Activated CD4-positive, alpha-beta T cell treated with anti-CD3 and anti-CD28 coated beads, Interleukin-2, amount 10 ng/mL, durations not matched to agents 24 days and 14 days (primary cell): ENCODE measurements at places on chromosomes 11 and 22. TPM values are rescaled to one million over a fixed set of nuclear protein-coding genes. Genes with fewer than 3 reads are reported as not detected.
A peak's percentile ranks its signal among the peaks of the same experiment; 100 is the strongest.

DNA sequence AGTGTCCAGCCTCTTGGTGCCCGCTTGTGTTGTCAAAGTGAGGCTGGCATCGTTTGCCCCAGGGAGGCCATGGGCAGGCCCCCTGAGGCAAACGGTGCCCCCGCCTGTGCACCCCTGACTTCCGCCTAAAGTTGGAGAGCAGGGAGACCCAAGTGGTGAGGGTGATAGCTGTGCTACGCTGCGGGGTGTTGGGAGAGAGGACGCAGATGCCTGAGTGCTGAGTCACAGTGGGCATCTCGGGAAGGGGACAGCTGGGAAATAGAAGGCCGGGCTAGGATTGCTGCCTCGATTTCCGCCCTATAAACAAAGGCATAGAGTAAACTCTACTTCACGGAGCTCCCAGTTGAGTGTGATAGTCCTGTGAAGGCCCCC lies 5.8 kb downstream of the GRIK4 start:
- H3K4me1 ChIP-seq: no peaks in the 10 kb centered on the region
- H3K4me3 ChIP-seq: no peak overlapping the region
- H3K27ac ChIP-seq: no peak overlapping the region
- DNase-seq: no peak

GRCh38 chr22:29925402-29925801 lies 42.4 kb downstream of the MTMR3 start:
- H3K4me3 ChIP-seq: no peak overlapping the region
- no peaks in the 10 kb centered on the region for H3K36me3 ChIP-seq
- H3K27ac ChIP-seq: no peak overlapping the region
- no peaks in the 10 kb centered on the region for H3K4me1 ChIP-seq

The CCDC188 gene
- total RNA-seq: 0.14 TPM in 1 of 2 replicates, not detected in the other

DNA sequence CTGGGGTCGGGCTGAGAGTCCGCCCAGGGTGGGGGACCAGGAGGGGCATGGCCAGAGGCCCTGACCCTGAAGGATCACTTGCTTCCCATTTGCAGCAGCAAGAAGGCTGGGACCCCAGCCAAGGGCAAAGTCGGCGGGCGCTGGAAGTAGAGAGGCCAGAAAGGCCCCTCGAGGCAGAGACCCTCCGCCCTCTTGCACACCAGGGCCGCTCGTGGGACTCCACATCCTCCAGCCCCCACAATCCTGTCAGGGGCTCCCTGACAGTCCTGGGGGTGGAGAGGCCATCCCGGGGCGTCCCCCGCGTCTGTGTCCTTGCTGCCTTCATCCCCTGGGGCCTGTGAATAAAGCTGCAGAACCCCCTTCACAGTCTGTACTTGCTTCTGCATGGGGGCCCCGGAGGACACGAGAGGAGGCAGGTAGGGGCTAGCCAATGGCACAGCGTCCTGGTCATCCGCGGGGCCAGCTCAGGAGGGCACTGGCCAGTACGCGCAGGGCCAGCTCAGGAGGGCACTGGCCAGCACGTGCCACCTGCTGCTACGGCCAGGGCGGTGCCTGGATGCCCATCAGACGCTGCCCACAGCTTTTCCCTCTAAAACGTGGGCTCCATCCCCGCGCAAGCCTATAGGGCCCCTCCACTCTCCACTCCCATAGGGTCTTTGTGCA lies 8.7 kb upstream of the MRPL23 start:
- peak; percentile 53 for DNase-seq
- peaks cover 5% of the 10 kb centered on the region for H3K4me1 ChIP-seq
- no peaks in the 10 kb centered on the region for H3K27me3 ChIP-seq
- no peak overlapping the region for H3K27ac ChIP-seq
- no peaks in the 10 kb centered on the region for H3K36me3 ChIP-seq
